ENCODE measurements at places on chromosomes 7 and 10.
A peak's percentile ranks its signal among the peaks of the same experiment; 100 is the strongest.

DNA sequence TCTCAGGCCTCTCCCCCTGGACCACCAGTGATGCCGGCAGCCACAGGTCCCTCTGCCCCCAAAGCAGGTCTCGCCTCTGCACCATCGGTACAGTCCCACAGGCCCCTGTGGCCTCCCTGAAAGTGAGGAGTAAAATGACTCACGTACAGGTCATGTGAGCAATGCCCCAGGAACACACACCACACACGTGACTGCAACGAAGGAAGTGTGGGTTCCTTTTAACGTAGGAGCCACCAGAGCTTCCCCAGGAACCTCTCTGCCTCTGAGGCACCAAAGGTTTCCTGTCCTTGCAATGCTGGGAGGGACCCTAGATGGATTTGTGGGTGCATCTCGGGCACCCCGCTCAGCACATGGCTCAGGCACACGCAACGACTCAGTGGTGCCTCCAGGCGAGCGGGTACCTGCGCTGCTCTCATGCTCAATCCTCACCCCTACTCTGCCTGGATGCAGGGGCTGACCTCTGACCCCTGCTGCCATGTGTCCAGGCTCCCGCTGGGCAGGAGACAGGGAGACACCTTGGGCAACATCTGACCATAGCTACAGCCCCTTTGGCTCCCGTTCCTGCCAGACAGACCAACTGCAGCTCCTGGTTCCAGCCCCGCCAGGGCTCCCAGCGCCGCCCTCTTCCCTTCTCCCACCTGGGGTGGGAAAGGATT is 120.7 kb downstream of the PRKAG2 start:
- DNase-seq = peak; percentile 63

GRCh38 chr10:124657806-124658205 is 86.4 kb downstream of the FAM53B start:
- DNase-seq = peak; percentile 48

DNA sequence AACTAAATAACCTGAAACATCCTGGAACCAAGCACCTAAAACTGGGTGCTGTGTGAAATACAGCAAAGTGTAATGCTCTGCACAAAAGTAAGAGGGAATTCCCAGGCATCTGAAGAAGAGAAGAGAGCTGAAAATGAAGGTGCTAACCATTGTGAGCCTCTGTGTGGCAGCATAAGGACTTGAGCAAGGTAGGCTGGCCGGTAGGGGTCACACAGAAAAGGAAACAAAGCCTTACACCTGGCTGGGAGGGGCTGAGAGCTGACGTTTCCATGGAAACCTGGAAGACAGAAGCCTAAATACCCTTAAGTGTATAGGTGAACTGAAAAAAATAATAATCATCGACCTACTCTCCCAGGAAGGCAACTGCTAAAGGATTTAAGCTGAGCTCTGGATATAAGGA is 48.6 kb downstream of the CUL1 start:
- DNase-seq = no peak

- no peak for DNase-seq
Measured at GRCh38 chr7:125847692-125848091, 918.1 kb upstream of the POT1 start.

GRCh38 chr10:42781893-42782445 is 626 bp upstream of the BMS1 start:
- peak; percentile 9 for DNase-seq

- DNase-seq = no peak
Measured at GRCh38 chr10:13728898-13729535, 142.3 kb downstream of the PRPF18 start.

DNA sequence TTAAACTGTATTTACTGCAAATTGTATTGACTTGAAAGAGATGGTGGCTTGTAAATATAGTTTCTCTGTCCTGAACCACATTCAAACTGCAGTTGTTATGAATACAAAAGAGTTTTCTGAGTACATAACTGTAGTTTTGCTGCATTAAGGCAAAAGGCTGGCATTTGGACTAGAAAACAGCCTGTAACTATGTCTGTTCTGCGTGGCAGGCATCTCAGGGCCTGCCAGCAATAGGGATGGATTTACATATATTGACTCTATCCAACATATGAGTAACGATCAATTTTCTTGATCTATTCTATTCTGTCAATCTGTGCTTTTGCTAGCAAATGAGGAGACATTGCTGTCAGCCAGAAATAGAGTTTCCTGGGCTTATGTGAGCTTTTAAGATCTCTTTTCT is 174.6 kb downstream of the TMEM26 start:
- DNase-seq = no peak

GRCh38 chr7:51121931-51122425 is 194.6 kb downstream of the COBL start:
- DNase-seq = no peak

DNA sequence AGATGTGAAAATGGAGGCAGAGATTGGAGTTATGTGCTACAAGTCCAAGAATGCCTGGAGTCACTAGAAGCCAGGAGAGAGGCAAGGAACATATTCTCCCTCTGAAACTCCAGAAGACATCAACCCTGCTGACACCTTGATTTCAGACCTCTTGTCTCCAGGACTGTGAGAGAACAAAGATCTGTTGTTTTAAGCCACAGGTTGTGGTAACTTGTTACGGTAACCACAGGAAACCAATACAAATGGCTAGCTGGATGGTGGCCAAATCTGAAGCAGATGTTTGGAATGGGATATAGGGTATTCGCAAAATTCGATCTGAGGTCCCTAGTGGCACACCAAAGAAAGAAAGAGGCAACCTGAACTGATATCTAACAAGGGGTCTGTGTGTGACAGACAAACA is 129.0 kb downstream of the HERPUD2 start:
- peak; percentile 3 for DNase-seq

DNA sequence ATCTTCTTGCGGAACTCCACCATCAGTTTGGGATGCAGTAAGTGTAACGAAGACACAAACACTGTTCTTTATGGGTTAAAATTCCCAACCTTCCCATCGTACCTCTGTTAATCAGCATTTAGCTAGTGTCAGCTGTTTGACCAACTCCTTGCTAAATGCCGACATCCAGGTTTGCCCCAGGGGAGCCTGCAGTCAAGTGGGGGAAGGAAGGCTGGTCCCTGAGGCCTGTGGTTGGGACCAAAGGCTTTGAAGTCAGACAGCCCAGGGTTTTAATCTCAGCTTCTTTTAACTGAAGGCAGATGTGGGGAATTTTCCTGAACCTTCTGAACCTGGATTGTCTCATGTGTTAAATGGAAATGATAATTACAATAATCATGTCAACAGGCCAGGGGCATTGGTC is 443.7 kb downstream of the GLRX3 start:
- no peak for DNase-seq

GRCh38 chr7:52455571-52455970 is 579.9 kb upstream of the POM121L12 start:
- DNase-seq = no peak

DNA sequence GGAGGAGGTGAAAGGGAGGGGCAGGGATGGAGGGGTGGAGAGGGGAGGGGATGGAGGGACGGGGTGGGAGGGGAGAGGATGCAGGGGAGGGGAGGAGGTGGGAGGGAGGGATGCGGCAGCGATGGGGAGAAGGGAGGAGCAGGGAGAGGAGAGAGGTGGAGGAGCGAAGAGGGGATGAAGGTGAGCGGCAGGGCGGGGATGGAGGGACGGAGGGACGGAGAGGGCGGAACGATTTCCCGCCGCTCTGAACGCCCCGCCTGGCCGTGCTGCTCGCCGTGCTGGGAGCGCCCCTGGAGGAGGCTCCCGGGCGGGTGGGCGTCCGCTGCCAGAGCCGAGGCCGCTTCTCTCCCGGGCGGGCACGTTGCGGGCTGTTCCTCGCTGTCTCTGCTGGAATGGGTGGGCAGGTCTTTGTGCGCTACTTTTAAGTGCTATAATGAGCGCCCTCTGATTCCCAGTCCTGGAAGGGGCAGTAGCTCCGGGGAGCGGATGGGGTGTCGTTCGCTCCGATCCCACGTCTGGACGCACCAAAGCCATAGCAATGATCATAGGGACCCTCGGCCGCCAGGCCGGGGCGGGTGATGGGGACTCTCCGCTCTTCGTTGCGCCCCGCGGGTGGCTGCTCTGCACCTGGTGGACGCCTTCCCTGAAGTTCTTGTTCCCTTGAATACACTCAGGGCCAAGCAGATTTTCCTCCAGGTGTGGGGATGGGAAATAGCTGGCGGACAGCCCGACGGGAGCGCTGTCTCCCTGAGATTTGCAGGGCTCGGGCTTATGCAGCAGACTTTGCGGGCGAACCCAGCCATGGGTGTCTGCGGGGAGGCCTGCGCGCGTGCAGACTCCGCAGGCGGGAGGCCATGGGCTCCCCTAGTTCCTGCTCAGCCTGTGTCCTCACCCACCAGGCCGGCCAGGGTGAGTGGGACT is 81.1 kb upstream of the CPXM2 start:
- no peak for DNase-seq

DNA sequence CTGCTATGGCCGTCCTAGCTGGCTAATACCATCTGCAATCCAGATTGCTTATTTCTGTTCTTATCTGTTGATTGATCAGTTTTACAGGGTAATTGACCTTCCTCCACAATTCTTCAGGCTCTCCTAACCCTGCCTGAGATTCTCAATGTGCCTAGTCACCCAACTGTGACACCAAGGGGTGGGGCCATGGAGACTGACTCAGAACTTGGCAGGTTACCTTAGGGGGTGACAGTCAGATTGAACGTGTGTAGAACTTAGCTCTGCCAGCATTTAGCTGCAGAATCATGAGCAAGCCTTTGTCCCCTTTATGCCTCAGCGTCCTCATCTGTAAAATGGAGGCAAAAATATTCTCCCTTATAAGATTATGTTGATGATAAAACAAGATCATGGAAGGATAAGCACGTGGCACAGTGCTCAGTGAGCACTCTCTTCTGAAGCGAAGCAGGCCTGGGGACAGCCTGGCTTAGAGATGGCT is 19.1 kb upstream of the LEP start:
- peak; percentile 66 for DNase-seq

DNA sequence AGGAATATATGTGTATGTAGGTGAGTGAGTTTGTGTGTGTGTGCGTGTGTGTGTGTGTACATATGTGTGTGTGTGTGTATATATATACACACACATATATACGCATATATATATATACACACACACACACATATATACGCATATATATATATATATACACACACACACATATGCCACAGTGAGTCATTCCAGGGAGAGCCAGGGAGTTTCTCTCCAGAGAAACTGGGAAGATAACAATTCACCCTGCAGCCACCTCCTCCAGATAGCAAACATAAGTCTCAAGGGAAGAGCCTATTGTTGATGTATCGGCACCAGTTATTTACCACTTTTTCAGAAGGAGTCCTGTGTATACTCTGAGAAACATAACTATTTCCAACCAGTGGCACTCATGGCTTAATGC is 102.3 kb upstream of the STK17A start:
- DNase-seq = peak; percentile 16

- no peak for DNase-seq
Measured at GRCh38 chr10:7036951-7037350, 373.9 kb downstream of the SFMBT2 start.

DNA sequence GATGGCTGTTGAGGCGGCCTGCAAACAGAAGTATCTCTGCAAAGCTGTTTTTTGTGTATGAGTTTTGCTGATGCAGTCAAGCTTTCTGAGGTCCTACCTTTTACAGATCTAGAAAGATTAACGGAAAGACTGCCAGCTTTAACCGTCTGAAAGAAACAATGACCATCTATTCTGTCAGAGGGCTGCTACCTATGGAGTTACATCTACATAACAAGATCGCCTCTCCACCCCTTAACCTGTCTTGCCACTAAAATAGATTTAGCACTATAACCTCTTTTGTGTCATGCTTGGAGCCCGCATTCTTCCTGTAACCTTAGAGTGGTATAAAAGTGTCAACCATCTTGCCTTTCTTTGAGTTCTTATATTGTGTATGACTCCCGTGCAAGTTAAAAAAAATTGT is 291.2 kb downstream of the POM121L12 start:
- no peak for DNase-seq

DNA sequence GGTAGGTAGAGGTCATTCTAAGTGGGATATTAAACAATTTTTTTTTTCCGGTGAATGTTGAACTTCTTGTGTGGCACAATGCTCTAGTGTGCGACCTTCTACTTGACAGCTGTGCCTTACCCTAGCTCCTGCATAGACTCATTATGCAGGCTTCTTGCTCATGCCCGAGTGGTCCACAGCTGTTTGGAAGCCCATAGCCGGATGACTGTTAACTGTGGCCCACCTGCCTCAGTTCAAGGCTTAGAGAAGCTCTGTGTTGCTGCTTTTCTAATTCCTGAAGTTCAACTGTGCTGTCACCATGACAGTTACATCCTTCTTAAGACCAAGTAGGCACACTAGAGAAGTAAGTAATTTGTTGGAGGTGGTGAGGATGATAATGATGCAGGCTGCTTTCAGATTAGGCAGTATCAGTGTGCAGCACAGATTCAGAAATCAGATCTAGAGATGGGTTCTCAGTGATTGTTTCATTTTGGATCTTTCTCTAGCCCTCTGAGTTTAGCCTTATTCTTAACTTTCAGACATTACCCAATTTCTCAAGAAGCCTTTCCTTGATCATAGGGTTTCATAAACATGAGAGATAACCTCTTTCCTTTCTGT is 278.4 kb downstream of the PHF14 start:
- no peak for DNase-seq

GRCh38 chr10:61883371-61884025 is 18.0 kb upstream of the ARID5B start:
- DNase-seq = no peak

DNA sequence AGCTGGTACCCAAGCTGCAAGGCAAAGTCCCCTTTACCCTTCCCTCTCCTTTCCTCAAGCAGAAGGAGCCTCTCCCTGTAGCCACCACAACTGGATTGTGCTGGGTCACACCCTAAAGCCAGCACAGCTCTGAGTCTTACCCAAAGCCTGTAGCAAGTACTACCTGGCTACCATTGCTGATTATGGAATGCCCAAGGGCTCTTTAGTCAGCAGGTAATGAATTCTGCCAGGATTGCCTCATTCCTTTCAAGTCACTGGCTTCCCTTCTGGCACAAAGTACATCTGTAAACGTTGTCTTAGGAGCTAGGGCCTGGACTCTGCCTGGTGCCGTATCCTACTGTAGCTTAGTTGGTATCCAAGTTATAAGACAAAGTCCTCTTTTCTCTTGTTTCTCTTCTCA is 52.0 kb downstream of the FAS start:
- no peak for DNase-seq

- peak; percentile 33 for DNase-seq
Measured at GRCh38 chr7:121449735-121450240, 53.7 kb upstream of the FAM3C start.

DNA sequence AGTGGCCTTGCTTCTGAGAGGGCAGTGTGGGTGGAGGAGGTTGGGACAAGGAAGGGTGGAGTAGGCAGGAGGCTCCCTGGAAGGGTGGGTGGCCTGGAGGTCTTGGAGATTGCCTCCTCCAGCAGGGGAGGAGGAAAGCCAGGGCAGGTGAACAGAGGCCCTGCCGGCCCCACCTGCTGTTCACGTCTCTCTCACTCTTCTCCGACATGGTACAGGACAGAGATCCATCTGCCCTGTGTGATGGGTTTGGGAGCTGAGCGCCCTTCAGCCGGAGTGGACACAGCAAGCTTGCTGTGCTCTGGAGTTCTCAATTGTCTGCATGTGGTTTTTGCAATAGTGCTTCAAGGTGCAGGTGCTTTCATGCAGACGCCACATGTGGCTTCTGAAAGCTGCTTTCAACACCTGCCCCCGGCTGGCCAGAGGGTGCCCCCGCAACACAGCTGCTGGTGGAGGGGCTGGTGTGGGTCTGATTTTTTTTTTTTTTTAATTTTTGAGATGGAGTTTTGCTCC is 82.8 kb upstream of the GNA12 start:
- no peak for DNase-seq

Data from fibroblast of upper back skin (primary cell).